ENCODE measurements at places on chromosomes 2 and 18. TPM values are rescaled to one million over a fixed set of nuclear protein-coding genes. Genes with fewer than 3 reads are reported as not detected.

DNA sequence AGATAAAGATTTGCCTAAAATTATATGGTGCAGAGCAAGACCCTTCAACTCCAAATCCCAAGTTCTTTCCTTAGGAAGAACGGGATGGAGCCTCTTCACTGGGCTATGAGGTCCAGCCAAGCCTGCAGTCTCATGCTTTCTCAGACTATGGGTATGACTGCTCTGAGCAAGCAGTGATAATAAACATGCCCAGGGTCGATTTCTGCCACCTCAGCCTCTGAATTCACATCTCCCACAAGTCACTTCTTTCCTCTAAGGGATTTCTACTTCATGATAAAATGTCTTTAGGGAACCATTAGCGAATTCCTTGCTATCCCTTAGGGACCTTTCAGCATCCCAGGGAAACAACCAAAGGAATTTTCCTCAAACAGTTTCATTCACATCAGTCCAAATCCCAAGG is 94.8 kb downstream of the GFPT1 start:
- no peak for DNase-seq

- DNase-seq = no peak
These were observed 1.6 kb upstream of the PDCL3 start for GRCh38 chr2:100561191-100561590.

DNA sequence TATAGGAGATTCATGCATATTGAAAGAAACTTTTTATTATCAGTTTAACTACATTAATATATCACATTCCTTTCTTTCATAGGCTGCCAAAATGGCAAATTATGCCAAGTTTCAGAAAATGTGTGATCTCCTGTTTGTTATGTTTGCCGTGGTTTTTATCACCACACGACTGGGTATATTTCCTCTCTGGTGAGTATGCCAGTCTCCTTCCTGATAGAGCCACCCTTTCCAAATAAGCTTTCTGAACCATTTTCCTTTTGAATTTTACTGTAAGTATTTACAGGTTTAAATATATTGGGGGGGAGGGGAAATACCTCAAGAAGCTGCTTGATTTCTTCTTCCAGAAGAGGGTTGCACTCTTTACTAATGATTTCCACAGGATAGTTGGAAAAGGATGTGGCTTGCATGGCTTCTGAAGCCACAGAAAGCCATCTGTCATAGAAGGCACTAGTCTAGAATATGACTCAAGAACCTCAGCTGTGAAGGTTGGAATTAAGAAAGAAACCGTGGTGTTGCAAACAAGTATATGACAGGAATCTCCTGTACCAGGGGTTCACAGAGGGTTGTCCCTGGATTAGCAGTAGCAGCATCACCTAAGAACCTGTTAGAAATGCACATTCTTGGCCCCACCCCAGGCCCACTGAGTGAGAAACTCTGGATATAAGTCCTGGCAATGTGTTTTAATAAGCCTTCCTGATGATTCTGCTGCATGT is 84.5 kb upstream of the NOSTRIN start:
- no peak for DNase-seq

DNA sequence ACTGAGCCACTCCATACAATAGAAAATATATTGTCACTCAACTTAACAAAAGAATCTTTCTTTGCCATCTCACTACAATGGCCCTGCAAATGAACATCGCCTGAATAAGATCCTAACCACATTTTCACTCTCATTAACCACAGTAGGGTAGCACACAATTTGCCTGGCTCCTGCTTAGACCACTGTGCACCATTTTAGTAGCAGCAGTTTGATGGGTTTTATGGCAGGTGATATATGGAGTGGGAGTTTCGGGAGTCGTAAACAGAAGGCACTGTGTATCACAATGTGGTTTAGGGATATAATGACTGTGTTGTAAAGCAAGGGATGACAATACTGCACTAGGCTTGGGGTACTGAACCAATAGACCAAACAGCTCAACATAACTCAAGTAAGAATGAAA is 617.4 kb downstream of the BCL11A start:
- no peak for DNase-seq

DNA sequence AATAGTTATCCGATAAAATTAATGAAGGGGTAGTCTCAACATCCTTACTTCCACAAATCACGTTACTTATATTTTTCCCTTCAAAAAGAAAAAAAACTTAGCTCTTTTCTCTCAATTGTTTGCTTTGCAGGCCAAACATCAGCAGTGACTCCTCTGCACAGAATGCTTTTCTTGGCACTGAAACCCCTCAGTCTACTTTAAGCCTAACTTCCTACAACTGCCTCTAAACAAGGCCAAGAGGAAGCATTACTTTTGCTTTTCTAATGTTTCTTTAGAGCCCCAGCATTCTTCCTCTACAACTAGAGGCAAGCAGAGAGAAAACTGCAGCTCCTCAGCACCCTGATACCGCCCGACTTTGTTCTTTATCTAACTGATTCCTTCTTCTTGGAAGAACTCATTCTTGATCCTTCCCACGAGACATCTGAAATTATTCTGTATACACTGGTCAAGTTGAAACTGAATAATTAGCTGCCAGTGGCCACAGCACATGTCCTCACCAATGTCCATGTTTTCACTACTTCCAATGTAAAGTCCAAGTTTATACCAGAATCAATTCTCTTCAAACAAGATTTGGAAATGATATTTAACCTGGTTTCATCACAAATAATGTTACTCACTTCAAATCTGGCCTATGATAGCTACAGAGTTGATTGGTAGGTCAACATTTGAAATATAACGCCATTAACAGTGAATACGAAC is 55.3 kb downstream of the DTNB start:
- DNase-seq = peak; percentile 52

DNA sequence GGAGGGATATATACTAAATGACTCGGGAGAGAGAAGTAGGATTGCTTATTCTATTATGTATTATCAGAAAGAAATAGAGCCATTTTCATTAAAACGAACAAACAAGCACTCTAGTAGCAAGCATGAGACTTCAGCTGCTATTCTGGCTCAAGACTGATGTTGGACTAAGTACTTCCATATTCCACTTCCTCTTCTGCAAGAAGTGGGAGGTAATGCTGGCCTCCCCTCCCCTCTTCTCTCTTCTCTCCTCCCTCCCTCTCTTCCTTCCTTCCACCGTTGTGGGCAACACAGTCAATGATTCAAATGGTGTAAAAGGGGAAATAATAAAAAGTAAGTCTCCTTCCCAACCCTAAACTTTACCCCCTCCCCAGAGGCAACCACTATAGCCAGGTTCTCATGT is 62.6 kb downstream of the EMX1 start:
- DNase-seq = peak; percentile 25

GRCh38 chr2:64192664-64193105 is 48.5 kb upstream of the PELI1 start:
- DNase-seq = no peak

DNA sequence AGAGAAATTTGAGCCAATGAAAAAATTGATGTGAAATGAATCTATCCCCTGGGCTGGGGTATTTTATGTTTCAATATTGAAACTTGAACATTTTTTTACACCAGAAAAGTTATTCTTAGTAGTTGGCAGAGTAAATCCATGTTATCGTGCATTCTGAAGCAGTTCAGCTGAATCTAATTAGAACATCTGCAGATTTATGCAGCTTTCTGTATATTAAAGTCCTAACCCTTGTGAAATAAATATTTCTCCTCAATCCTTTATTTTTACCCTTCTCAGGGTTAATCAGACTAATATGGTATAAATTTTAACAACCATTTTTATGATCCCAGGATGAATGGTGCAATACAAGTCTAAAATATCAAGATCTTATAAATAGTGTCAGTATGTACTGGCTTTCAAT is 69.5 kb downstream of the CDH20 start:
- DNase-seq = no peak

- no peak for DNase-seq
These were observed 236.9 kb downstream of the BCL11A start for GRCh38 chr2:60316381-60317033.

- no peak for DNase-seq
These were observed 45.9 kb downstream of the KCNE4 start for GRCh38 chr2:223097888-223098383.

DNA sequence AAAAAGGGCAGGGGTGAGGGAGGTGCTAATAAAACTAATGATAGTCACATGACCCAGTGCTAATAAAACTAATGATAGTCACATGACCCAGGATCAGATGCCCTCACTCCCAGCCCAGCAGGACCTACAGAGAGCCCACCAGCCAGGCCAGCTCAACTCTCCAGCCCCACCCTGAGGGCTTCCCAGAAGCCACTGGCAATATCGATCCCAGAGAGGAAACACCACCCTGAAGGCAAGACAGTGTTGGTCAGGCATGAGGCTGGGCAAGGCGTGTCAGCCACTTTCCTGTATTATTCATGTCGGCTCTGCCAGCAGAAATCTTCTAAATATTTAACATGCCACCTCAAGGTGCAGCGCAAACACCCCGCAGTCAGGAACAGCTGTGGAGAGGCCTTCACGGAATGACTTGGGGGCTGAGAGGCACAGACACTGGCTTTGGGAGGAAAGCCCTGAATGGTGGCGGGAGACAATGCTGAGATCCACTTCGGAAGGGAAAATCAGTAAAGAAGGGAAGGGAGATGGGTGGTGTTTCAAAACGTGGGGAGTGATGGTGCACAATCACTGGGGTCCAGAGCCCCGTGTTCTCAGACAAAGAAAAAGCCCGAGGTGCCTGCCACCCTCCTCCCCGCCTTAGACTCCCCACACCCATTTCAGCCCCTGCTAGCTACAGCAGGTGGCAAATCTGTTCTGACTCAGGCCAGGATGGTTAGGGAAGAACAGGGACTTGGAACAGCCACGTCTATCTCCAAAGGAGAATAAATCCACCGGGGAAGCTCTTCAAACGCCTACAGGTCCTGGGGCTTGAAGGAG is 1.4 kb downstream of the REEP1 start:
- no peak for DNase-seq

- DNase-seq = no peak
These were observed 160.2 kb downstream of the ATP9B start for GRCh38 chr18:79229431-79229830.

DNA sequence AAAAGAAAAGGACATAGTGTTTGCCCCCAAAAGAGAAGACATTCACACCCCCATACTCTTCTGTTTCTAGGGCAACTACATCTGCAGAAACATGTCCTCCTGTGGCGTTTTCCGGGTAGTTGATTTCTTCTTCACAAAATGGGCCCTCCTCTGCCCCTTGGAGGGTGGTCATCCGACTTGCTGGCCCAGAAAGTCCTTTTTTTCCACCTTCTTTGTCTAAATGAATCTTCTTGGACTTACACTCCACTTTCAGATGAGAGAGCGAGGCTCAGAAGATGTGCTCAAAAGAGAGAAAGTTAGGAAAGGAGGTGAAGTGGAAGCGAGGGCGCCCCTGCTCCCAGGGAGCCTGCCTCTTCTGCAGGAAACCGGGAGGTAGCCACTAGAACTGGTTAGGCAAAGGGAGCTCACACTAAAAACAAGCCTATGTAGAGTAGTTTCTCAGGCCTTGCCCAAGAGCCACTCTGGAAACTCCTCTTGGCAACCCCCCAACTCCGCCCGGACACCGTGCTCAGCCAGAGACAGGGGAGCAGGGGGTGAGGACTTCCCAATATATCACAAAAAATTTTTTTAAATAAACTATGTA is 10.2 kb upstream of the SIX3 start:
- DNase-seq = no peak

DNA sequence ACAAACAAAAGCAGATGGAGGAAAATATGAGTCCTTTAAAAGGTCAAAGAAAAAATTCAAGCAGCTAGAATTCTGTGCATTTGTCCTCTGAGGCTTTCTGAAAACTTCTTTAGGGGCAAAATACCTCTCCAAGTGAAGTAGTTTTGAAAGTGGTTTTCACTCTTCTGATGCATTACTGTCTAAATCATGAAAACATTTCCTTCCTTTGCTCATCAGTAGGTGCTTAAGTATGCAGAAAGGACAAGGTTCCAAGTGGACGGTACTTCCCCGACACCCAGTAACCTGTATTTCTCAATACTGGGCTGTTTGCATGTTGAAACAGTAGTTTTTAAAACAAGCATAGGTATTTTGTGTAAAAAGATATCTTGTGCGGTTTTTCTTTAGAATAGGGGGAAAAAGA is 189.1 kb upstream of the ERBB4 start:
- DNase-seq = no peak

- DNase-seq = no peak
These were observed 35.2 kb downstream of the SP140L start for GRCh38 chr2:230362030-230362691.

DNA sequence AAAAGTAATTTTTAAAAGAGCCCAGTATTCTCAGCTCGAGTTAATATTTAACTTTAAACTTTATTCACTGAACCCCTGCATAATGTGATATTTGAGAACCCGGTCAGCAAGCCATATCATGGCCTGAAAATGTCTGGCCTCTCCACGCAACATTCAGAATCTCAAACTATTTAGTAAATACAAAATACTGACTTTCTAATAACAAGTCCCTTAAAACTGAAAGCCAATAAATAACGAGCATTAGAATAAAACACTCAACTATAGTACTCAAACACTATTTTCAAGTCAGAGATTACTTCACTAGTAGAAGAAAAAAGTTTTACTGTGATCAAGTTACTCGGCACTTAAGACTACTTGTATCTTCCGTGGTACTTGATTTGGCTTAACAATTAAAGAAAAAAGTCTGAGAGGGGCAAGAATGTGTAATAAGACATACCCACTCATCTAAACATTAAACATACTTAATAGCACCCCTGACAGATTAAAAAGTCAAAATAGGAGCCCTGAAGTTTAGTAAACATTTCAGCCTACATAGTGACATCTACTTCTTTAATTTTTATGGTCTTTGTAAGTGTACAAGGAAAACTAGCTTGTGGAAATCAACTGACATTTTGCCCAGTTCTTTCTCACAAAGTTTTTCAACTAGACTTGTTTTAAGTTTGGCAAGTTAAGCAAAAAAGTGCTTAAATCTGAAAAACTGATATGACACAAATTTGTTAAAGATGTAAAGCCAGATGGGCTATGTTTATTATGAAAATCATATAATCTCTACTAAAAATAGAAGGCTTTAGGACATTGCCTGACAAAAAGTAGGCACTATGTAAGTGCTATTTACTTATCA is 38.2 kb downstream of the RTN4 start:
- DNase-seq = no peak

GRCh38 chr2:238422285-238422684 is 4.4 kb upstream of the ASB1 start:
- no peak for DNase-seq

DNA sequence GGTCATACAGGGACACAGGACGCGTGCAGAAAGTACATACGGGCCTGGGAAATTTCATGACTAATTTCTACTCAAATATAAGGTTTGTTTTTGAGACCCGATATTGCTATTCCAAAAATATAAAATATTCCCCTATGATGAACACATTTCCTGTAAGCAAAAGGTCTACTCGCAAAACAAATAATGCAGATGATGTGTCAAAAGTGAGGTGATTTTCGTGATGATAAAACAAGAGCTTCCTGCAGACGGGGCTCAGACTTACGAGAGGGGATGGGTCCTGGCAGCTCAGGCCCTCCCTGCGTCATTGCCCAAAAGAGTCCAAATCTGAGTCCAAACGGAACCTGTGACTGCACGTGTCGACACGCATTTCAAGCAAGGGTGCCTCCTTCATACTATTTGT is 62.7 kb downstream of the MBP start:
- no peak for DNase-seq

- DNase-seq = no peak
These were observed 12.6 kb downstream of the FN1 start for GRCh38 chr2:215423234-215423633.

Gene NCK2
- polyA plus RNA-seq = 90.5 TPM

Gene COA5
- polyA plus RNA-seq = 41.0 TPM

Gene TET3
- 11.4 TPM for polyA plus RNA-seq

Gene LHCGR
- 0.25 TPM for polyA plus RNA-seq

Gene LINC00305
- not detected for polyA plus RNA-seq

Gene SUPT7L
- 33.8 TPM for polyA plus RNA-seq

Gene GCKR
- polyA plus RNA-seq = 0.22 TPM

Gene ATP9B
- polyA plus RNA-seq = 22.6 TPM

Measured in hindlimb muscle (tissue), 1 donor.